ENCODE measurements at places on chromosomes 6 and 20.

DNA sequence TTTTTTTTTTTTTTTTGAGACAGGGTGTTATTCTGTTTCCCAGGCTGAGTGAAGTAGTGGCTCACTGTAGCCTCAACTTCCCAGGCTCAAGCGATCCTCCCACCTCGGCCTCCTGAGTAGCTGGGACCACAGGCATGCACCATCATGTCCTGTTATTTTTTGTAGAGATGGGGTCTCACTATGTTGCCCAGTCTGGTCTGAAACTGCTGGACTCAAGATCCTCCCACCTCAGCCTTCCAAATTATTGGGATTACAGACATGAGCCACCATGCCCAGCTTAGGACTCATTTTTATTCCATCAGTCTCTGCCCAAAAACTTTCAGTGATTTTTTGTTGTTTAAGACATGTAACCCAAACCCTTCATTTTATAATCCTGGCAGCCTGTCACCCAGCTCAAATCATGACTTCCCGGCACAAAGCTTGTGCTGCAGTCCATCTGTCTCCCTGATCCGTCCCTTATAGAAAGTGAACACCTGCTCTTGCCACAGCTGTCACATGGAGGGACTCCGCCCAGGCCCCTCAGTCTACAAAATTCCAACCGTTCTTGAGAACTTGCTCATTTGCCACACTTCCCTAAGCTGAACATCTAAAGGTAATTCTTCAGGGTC lies 183.9 kb upstream of the JARID2 start:
- DNase-seq, result peak; percentile 94

DNA sequence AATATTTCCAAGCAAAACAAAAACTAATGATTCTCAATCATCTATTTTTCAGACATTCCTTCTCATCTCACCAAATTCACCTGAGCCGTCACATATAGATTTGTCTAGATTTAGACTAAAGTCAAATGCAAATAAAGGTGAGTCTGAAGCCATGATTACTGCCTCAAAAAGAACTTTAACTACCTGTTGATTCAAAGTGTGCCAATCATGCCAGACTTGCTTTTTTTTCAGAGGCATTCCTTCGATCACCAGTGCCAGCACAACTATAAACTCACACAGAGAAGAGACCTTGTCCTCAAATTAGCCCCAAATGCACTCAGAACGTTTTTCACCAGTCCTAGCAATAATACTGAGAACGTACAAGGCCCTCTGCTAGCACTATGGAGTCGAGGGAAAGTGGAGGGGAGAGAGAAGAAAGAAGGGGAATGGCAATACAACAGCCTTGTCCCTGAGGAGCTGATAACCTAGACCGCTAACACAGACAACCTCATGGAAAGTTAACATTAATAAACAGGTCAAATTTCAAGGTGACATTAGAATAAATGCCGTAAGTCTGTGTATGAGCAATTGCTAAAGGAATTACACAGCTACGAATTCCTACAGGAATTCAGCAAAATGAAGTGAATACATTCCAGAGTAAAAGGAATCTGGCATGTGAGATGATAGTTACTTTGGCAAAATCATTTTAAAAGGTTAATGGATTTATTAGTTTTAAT lies 60.9 kb downstream of the EPB41L2 start:
- peak; percentile 10 for DNase-seq

- DNase-seq, result peak; percentile 63
Measured at GRCh38 chr20:50292591-50293283, 102.1 kb downstream of the CEBPB start.

DNA sequence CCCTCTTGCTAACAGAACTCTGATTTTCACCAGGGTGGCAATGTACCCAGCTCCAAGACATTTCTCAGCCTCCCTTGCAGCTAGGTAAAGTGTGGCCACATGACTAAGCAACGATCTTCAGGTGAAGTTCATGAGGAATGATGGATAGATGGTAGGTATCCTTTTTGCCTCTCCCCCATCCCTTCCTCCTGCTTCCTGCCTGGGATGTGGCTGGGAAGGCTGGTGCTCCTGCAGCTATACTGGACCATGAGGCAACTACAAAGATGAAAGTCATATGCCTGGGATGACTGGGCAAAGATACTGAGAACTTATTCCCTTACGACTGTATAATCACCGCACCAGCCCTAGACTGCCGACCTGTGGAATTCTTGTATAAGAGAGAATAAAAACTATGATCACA lies 13.4 kb downstream of the ZNF335 start:
- no peak for DNase-seq

GRCh38 chr6:166514196-166514595 lies 72.3 kb downstream of the RAMACL start:
- no peak for DNase-seq

GRCh38 chr6:62229231-62229630 lies 56.8 kb downstream of the KHDRBS2 start:
- DNase-seq, result no peak

- peak; percentile 17 for DNase-seq
Measured at GRCh38 chr20:56202493-56203077, 45.9 kb upstream of the MC3R start.

Data from tongue (tissue), 3 donors.